ENCODE measurements at places on chromosomes 5 and 9.

- no peak for DNase-seq
These were observed 60.8 kb upstream of the PHYKPL start for GRCh38 chr5:178293400-178293799.

- DNase-seq: no peak
These were observed 480 bp downstream of the LMNB1 start for GRCh38 chr5:126777257-126777974.

GRCh38 chr5:55347786-55348185 lies 40.0 kb downstream of the MTREX start:
- no peak for DNase-seq

DNA sequence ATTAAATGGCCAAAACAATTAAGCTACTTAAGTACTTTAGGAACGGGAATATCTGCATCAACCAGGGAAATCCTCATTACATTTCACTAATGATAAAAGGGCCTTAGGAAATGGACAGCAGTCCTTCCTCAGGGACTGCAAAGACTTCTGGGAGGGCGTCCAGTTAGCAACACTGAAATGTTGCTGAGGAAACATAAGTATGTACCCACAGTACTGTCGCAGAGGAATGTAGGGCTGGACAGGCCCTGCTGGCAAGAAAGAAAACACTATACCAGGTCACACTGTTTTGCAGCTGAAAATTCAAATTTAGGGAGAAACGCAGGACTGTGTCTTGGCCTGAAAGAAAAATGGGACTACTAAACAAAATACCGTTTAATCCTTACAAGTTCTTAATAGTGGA lies 1.3 kb downstream of the C5orf15 start:
- DNase-seq: no peak

DNA sequence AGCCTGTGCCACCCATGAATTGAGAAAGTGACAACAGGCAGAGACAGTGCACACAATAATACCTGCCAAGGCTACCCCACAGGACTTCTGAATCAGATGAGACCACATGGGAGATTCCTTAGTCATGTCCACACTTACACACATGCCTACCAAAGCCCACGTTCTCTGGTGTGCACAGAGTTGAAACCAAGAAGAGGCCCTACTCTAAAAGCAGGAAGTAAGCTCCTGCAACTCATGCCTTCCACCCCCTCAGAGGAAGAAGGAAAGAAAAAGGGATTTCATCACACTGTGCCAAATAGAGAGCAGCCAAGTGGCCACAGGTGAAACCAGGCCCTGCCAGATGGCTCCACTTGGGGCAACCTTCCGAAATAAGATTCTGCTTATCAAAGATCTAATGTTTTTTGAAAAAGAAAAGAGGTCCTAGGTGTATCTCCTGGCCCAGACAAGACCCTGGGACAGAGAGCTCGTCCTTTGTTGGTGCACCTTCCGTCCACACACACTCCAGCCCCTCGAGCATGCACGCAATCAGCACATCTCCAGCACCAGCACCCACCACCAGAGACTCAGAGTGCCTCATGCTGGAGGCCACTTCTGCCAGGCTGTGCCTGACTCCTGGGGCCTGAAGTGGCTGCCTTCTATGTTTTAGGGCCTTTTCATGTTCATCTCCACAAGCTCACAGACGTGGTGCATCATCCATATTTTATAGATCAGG lies 114.6 kb upstream of the SPOCK1 start:
- no peak for DNase-seq

- no peak for DNase-seq
These were observed 165.0 kb upstream of the FBXL17 start for GRCh38 chr5:108546939-108547338.

- no peak for DNase-seq
These were observed 21.6 kb upstream of the PCDHA1 start for GRCh38 chr5:140764177-140764973.

- DNase-seq: no peak
These were observed 28.9 kb downstream of the PRDM6 start for GRCh38 chr5:123117989-123118388.

DNA sequence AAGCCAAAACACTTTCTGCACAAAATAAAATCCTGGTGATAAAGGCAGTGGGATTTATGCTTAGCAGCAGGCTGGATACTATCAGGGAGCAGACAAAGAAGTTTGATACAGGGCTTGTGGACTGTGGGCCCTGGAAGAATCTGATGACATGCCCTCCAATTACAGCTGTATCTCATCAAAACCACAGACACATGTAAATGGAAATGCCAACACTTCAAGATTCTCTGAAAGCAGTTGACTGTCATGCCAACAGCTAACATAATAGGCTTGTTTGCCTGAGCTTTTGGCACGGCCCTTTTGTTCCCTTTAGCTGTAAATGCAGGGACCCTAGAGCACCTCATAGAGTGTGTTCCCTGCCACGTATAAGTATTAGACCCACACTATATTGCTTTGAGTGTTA lies 114.4 kb downstream of the STK32A start:
- DNase-seq: no peak

DNA sequence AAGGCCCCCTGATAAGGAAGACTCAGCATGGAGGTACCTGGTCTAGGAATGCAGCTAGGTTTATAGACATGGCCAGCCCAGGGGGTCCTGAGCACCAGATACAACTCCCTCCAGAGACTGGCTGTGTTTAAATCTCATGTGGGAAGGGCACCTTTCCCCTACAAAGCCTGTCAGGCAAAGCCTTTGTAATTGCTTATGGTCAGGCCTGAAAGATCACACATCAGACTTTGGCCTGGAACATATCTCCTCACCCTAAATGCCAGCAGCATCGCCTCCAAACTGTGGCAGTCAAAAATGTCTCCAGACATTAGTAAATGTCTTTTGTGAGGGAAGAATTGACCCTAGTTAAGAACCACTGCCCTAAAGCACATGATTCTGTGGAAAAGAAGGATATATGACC lies 51.6 kb upstream of the MACIR start:
- DNase-seq: no peak

- DNase-seq: no peak
These were observed 163.9 kb downstream of the CEMIP2 start for GRCh38 chr9:71604197-71605063.

DNA sequence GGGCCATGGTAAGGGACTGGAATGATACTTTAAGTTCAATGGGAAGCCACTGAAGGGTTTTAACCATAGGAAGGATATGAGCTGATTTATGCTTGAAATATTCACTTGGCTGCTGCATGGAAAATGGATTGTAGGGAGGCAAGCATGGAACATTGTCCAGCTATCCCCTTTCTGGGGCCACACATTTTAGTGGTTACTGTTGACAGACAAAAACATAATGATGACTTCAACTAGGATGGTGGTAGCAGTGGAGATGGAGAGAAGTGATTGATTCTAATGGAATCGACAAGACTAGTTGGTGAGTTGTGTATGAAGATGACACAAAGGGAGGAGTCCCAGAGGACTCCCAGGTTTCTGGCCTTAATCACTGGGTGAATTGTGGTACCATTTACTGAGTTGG lies 6.2 kb upstream of the FCHSD1 start:
- DNase-seq: no peak

GRCh38 chr9:108209132-108209685 lies 646.6 kb downstream of the ACTL7B start:
- DNase-seq: no peak

Measured in NCI-H1417 treated with DMSO at 0.1 percent for 48 hours (cell line).